Stimulated activated CD4-positive, alpha-beta T cell treated with anti-CD3 and anti-CD28 coated beads, Interleukin-1b, Interleukin-23, amount 100 ng/mL, for 1 hour (primary cell): ENCODE measurements at places on chromosomes 7 and 10.

DNA sequence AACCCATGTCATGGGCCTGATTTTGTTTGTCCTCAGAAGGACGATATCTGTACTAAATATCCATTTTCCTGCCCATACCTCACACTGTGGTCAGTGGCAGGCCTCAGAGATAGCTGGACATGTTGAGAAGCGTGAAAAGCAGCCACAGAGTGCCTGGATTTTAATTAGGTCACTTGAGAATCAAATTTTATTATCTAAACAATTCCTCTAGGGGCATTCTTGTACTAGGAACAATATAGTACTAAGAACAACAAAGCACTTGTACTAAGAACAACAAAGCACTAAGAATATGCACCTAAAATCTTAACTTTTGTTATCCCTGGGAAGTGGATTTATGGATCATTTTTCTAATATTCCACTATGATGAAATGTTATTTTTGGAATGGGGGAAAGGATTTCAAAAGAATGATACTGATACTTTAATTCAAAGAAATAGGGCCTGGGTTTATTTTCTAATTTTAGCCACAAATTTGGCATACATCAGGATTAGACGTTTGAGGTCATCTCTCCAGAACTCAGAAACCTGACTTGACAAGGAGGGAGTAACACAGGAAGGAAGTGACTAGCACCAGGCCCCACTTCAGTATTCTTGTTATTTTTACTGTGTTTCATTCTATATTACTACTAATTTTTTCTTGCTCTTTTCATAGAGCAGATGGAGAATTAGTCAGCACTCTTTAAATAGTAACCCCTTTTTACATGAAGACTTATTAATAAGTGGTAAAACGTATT, 112.2 kb downstream of the EXOC4 start:
- no peak for DNase-seq

DNA sequence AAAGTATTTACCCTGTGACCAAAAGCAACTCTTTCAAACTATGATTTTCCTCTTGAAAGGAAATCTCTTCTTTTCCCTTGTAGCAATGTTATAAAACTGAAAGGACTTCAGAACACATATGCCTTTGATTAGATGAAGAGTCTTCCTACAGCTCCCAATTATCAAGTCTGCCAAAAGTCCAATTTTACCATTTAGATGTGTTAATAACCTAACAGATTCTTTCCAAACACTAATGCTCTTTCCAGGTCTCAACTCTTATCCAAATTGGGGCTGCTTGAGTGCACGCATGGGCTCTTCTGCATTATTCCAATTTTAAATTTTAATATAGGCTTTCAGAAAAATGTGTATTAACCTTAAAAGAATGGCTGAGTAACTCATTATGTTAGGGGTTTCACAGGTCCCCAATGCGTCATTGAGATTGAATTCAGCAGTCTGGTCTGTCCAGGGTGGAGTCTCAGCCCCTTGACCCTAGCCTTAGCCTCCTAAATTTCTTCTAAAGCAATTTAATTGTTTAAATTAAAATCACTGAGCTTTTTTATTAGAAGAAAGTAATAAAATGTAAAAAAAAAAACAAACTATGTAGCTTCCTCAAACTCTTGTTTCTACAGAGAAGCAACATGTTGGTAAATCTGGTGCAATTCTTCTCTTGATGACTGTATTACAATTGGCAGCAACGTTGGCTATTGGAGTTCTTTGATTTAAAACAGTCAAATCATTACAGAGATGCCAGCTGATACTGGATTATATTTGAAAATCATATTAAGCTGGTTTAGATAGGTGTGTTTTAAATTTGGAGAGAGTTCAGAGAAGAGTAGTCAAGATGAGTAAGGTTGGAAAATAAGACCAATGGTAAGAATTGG, 170.4 kb downstream of the DKK1 start:
- no peak for DNase-seq

DNA sequence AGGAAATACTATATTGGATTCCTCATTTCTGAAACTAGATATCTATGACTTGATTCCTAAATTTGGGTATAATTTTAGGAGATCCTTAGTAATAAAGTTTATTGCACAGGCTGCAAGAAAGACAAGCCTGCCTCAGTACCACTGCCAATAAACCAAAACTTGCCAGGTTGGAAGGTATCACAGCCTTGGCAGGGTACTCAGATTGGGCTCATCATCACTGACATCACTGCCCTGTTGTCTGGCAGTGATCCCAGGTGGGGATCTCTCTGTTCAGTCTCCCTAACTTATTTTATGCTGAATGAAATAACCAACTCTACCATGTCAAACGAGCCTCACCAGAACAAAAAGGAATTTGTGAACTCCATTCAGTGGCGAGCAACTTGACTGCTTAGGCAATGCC, 18.8 kb downstream of the FIGNL1 start:
- no peak for DNase-seq

DNA sequence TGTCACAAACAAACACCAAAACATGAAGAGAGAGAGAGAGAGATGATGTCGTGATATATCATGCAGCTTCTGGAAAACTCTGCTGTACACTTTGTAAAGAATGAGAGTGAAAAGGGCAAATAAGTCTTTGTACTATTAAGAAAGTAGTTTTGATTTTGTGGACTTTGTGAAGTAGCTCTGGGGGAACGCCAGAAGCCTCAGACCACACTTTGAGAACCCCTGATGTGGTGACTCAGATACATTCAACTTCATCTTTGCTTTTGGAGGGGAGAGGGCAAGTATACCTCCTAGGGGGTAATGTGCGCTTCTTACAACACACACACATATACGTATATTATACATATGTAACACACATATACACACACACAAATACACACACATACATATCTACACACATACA, 84.3 kb downstream of the GALNT17 start:
- no peak for DNase-seq

- DNase-seq = no peak
These were observed 40.9 kb downstream of the MYO3A start for GRCh38 chr10:25974897-25975459.

GRCh38 chr7:56030340-56030739, 20.9 kb downstream of the PSPH start:
- no peak for DNase-seq

- DNase-seq = no peak
These were observed 139.5 kb downstream of the PLCE1 start for GRCh38 chr10:94133239-94133638.

- DNase-seq = no peak
These were observed 3.5 kb downstream of the CHST15 start for GRCh38 chr10:124089859-124090258.
